ENCODE measurements at places on chromosomes 7 and 10. TPM values are rescaled to one million over a fixed set of nuclear protein-coding genes. Genes with fewer than 3 reads are reported as not detected.

- H3K27me3 ChIP-seq = no peaks in the 10 kb centered on the region
- H3K4me1 ChIP-seq = no peaks in the 10 kb centered on the region
- H3K4me3 ChIP-seq = no peak overlapping the region
These were observed 327.6 kb upstream of the COBL start for GRCh38 chr7:51644216-51644615.

DNA sequence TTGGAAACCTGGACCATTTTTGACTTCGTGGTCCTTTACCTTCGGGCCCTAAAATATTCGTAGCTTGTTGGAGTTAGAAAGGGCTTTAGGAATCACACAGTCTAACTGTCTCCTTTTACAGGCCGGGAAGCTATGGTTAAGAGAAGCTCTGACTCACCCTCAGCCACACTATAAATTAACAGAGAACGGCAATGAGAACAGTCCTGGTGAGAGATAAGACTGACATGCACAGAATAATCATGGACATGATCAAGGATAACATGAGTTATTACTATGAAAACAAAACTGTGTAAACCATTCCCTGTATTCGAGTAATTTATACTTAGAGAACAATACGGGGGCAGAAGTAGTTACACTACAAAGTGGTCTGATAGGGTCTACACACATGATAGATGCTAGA is 162.5 kb upstream of the MALRD1 start:
- no peaks in the 10 kb centered on the region for H3K27me3 ChIP-seq
- DNase-seq = no peak
- no peak overlapping the region for H3K4me3 ChIP-seq
- H3K36me3 ChIP-seq = no peaks in the 10 kb centered on the region
- H3K27ac ChIP-seq = no peak overlapping the region
- H3K4me1 ChIP-seq = no peaks in the 10 kb centered on the region

DNA sequence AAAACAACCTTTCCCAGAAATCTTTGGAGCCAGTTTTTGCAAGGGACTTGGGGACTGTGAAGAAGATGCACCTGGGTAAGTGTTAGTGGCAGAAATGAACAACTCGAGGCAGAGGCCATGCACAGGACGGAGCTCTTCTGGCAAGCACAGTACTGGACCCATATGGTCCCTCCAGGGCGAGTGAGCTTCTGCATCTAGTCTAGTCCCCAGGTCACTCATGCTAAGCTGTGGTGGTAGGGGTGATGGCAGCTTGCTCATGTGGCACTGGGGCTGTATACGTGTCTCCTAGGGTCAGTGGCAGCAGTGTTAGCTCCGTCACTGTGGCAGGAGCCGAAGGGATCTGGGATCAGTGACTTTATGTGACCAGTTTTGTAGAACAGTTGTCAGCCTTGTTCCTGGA is 9.3 kb upstream of the LRRC61 start:
- H3K4me3 ChIP-seq = no peak overlapping the region
- no peak for DNase-seq
- H3K36me3 ChIP-seq = no peaks in the 10 kb centered on the region
- no peak overlapping the region for H3K27ac ChIP-seq

GRCh38 chr7:150685219-150686029 is at the start of gene GIMAP2:
Gene GIMAP2, plus strand, starts transcription at chr7:150685706. Its CDS starts 1,354 bp downstream, at chr7:150687060.
- peak; percentile 38 for DNase-seq
- no peaks in the 10 kb centered on the region for H3K4me1 ChIP-seq
- H3K4me3 ChIP-seq = peak within 1 kb of the TSS; percentile 79
- no peaks in the 10 kb centered on the region for H3K36me3 ChIP-seq

GRCh38 chr7:12436896-12437535 is 33.4 kb upstream of the VWDE start:
- 0 out of 2 replicates have a peak, but pooled peaks cover 6% of the 10 kb centered on the region for H3K4me1 ChIP-seq
- H3K27ac ChIP-seq = no peak overlapping the region
- no peak overlapping the region for H3K4me3 ChIP-seq

DNA sequence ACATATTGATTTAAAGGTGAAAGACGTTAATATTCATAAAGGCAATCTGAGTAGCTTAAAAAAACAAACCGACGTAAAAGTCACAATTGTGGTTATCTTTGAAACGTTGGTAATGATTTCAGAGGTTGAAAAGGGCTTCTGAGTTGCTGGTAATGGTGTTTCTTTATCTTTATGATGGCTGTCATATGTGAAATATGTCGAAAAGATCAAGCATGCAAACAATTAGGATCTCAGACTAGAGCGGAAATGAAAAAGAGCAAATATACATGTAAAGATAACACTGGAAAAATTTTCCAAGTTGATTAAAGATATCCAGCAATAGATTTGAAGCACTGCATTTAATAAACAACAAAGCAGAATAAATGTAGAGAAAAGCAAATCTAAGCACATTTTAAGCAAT is 998.3 kb upstream of the MBL2 start:
- no peaks in the 10 kb centered on the region for H3K36me3 ChIP-seq
- no peak overlapping the region for H3K4me3 ChIP-seq
- DNase-seq = no peak

- no peaks in the 10 kb centered on the region for H3K4me1 ChIP-seq
- no peaks in the 10 kb centered on the region for H3K36me3 ChIP-seq
- no peak overlapping the region for H3K27ac ChIP-seq
- H3K27me3 ChIP-seq = no peaks in the 10 kb centered on the region
These were observed 79.9 kb downstream of the CNNM2 start for GRCh38 chr10:102997998-102998397.

DNA sequence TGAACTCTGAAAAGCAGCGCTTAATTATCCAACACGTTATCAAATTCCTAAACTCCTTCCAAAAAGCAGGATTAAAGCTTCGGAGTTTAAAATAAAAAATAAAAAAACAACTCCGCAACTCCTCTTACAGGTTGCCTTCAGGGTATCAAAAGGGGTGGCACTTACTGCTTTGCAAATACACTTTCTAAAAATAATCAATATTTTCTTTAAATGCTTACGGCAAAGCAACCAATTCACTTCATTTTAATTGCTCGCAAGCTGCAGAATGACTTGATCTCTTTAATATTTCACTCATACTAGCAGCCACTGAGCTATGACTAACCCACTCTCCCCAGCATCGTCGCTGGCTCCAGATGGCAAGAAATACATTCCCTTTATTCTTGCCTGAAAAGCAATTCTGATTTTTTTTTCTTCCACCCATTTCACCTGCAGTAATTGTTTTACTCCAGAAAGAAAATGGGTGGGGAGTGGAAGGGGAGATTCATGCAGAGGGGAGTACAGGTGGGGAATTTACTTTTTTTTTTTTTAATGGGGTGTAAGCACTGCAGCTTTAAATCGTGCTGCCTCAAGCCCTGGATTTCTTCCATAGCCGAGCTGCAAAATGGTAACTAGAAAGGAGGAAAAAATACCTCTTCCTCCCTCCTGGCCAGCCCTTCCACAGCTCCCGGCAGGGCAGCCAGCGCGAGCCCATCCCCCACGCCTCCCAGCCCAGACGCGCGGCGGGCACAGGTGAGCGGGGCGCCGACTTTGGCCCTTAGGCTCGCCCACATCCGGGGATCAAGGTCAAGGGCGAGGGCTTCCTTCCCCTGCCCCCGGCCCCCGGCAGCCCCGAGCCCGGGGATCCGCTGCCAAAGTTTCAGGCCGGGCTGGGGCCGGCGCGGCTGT is 54.2 kb upstream of the FHIP2A start:
- peak overlapping the region; percentile 63 for H3K4me3 ChIP-seq
- DNase-seq = peak; percentile 82
- H3K4me1 ChIP-seq = peaks cover 4% of the 10 kb centered on the region
- no peaks in the 10 kb centered on the region for H3K36me3 ChIP-seq
- H3K27me3 ChIP-seq = peaks cover 46% of the 10 kb centered on the region

DNA sequence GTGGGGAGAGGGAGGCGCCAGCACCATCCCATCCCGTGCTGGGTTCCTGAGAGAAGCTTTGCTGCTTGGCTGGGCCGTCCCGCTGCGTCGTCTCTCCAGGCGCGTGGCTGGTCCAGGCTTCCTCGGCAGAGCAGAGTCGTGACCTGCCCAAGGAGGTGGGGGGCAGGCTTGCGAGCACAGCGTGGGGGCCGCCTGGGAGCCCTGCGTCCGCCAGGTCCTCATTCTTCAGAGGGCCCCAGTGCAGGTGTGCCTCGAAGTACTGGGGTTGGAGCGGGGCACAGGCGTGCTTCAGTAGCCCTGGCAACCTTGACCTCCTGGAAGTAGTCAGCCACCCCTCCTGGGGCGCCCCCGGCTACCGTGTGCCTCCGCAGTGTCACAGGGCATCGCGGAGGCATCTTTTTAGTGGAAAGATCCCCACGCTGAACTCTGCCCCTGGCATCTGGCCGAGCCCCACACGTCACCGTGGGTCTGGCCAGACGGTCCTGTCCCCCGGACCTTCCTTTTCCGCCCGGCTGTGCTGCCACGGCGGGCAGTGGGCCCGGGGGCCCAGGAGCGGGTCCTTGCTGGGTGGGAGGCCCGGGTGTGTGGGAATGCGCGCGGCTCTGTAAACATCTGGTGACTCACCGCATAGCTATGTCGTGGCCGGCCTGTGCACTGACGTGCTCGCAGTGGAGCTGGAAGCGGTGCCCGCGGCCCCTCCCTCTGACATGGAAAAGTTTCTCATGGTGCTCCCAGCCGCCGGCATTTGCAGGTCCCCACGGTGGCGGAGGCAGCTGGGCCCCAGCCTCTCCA is 6.4 kb downstream of the MAFK start:
- peak overlapping the region; percentile 99 for H3K27ac ChIP-seq
- no peaks in the 10 kb centered on the region for H3K27me3 ChIP-seq
- peak; percentile 100 for DNase-seq
- H3K4me1 ChIP-seq = peaks cover 38% of the 10 kb centered on the region

GRCh38 chr7:25820432-25821040 is 331.5 kb upstream of the NFE2L3 start:
- no peaks in the 10 kb centered on the region for H3K4me1 ChIP-seq
- H3K27me3 ChIP-seq = peaks cover 10% of the 10 kb centered on the region
- H3K4me3 ChIP-seq = no peak overlapping the region
- peak; percentile 37 for DNase-seq
- no peak overlapping the region for H3K27ac ChIP-seq

DNA sequence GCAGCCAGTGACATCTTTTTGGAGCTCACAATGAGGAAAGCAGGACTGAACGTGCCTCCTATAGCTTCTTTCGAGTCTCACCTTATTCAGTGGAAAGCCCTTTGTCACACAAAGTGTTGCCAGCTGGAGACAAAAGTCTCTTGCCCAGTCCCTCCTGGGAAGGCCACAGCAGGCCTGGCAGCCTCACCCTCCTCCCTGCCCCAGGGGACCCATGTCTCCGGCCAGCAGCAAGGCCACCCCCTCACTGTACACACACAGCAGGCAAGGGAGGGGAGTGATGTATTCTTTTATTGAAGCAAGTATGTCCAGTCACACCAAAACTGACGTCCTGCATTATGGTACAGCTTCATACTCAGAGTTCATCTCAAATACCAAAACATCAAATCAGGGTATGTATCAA is 56.0 kb downstream of the CSGALNACT2 start:
- H3K4me3 ChIP-seq = no peak overlapping the region
- H3K27ac ChIP-seq = no peak overlapping the region
- H3K27me3 ChIP-seq = no peaks in the 10 kb centered on the region
- peak; percentile 27 for DNase-seq

- H3K27ac ChIP-seq = peak overlapping the region; percentile 89
- no peaks in the 10 kb centered on the region for H3K27me3 ChIP-seq
- peaks cover 43% of the 10 kb centered on the region for H3K4me1 ChIP-seq
These were observed 2.1 kb downstream of the ABI1 start for GRCh38 chr10:26858707-26859034.

- no peak overlapping the region for H3K4me3 ChIP-seq
- H3K36me3 ChIP-seq = no peaks in the 10 kb centered on the region
- no peaks in the 10 kb centered on the region for H3K27me3 ChIP-seq
- H3K4me1 ChIP-seq = no peaks in the 10 kb centered on the region
These were observed 692.0 kb upstream of the IGFBP3 start for GRCh38 chr7:46613116-46613515.

GRCh38 chr7:93717217-93717900 is 142.8 kb upstream of the CALCR start:
- no peaks in the 10 kb centered on the region for H3K36me3 ChIP-seq
- H3K27ac ChIP-seq = no peak overlapping the region
- DNase-seq = peak; percentile 63
- H3K4me3 ChIP-seq = no peak overlapping the region
- peaks cover 21% of the 10 kb centered on the region for H3K4me1 ChIP-seq

The TPK1 gene
- total RNA-seq = 3.7 TPM

- H3K36me3 ChIP-seq = no peaks in the 10 kb centered on the region
- no peak overlapping the region for H3K27ac ChIP-seq
- H3K4me1 ChIP-seq = 0 out of 2 replicates have a peak, but pooled peaks cover 6% of the 10 kb centered on the region
- no peak for DNase-seq
These were observed 57.7 kb upstream of the EGR2 start for GRCh38 chr10:62873866-62874265.

The ZDHHC6 gene
- 23.6 TPM for total RNA-seq

GRCh38 chr10:48536156-48536500 is 68.7 kb downstream of the ARHGAP22 start:
- H3K36me3 ChIP-seq = peaks cover 13% of the 10 kb centered on the region
- no peak overlapping the region for H3K4me3 ChIP-seq
- H3K27me3 ChIP-seq = no peaks in the 10 kb centered on the region

GRCh38 chr10:118720685-118721538 is 33.9 kb downstream of the CACUL1 start:
- peaks cover 43% of the 10 kb centered on the region for H3K4me1 ChIP-seq
- no peak overlapping the region for H3K27ac ChIP-seq
- no peak overlapping the region for H3K4me3 ChIP-seq
- DNase-seq = peak; percentile 56

The TRPV6 gene
- total RNA-seq = not detected

The PTPRZ1 gene
- not detected for total RNA-seq

DNA sequence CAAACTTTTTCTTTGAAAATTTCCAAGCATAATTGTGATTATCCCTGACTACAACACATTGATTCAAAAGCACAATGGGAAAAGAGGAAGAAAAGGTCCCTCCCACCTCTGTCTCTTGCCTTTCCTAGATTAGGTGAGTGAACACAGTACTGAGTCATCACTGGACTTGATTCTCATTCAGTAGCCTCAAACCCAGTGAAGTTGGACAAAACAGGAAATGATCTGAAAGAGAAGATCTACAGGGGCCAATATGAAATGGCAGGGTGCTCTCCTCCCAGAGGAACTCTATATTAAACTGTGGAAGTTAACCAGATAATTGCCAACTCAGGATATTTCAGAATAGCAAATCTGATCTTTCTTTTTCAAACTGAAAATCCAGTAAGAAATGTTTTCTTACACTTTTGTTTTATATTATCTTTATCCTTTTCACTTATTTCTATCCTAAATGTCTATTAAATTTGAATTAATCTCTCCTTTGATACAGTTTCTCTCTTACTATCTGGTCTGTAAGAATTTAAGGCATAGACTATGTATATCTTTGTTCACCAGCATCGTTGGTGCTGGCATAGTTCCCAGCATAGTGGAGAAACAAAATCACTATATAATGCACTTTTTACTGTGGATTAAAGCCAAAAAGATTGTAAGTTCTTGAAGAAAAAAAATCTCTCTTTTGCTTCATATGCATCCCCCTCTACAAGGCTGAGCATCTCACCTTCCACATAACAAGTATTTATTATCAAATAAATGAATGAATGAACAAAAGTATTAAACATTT is 41.4 kb upstream of the IKZF1 start:
- H3K4me1 ChIP-seq = no peaks in the 10 kb centered on the region
- no peaks in the 10 kb centered on the region for H3K27me3 ChIP-seq
- no peak for DNase-seq
- H3K27ac ChIP-seq = no peak overlapping the region

GRCh38 chr10:70425096-70425495 is 16.4 kb downstream of the NODAL start:
- H3K36me3 ChIP-seq = peaks cover 86% of the 10 kb centered on the region
- DNase-seq = no peak
- H3K27ac ChIP-seq = no peak overlapping the region
- no peak overlapping the region for H3K4me3 ChIP-seq
